ENCODE measurements at places on chromosomes 12 and 14.

DNA sequence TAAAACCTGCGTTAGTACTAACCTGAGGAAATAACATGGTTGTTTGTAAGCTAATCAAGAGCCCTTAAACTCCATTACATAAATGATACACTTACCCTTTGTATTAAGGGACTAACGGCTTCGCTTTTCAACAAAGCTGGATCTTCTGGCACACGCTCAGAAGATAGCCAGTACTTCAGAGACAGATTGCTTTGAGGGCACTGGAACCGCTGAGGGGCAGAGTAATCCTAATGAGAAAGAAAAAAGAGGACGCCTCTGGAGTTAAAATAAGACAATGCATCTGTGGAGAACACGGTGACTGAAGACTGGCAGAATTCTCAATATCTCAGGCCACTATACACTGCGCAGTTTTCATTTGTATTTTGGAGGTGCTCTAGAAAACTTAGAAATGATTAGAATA lies 1.5 kb upstream of the KTN1 start:
- DNase-seq = no peak

DNA sequence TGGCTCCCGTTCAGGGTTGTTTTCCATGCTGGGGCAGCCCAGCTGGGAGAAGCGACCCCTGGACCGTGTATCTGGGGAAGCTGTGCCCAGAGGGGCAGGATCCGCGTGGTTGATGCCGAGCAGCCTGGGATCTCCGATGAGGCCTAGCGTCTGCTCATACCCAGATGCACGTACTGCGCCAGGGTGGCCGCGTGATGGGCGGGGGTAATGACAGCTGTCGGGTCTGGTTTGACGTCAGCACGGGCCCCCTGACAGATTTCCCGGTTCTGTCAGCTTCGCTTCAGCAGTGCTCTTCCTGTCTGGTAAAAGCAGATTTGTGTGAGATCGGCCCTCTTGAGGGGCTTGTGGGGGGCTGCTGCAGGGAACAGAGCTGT lies 147.3 kb downstream of the TSPAN9 start:
- DNase-seq = no peak

DNA sequence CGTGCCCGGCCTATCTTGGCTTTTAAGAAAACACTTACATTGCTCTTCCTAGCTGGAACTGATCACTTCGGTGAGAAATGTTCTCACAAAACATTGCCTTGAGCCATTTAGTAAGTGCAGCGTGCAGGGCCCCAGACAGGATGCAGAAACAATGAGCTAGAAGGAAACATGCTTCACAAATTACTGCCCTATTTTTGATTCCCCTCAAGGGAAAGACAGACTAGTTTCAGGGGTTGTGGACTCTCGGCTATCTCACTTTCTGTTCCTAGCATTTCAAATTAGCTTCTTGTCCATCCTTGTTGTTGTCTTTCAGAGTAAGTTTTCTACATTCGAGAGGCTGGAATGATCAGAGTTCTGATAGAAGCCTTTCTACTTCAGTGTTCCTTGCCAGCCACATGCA lies 21.6 kb downstream of the TGFB3 start:
- no peak for DNase-seq

- no peak for DNase-seq
These were observed 37.0 kb upstream of the TSPAN9 start for GRCh38 chr12:3040026-3040656.

DNA sequence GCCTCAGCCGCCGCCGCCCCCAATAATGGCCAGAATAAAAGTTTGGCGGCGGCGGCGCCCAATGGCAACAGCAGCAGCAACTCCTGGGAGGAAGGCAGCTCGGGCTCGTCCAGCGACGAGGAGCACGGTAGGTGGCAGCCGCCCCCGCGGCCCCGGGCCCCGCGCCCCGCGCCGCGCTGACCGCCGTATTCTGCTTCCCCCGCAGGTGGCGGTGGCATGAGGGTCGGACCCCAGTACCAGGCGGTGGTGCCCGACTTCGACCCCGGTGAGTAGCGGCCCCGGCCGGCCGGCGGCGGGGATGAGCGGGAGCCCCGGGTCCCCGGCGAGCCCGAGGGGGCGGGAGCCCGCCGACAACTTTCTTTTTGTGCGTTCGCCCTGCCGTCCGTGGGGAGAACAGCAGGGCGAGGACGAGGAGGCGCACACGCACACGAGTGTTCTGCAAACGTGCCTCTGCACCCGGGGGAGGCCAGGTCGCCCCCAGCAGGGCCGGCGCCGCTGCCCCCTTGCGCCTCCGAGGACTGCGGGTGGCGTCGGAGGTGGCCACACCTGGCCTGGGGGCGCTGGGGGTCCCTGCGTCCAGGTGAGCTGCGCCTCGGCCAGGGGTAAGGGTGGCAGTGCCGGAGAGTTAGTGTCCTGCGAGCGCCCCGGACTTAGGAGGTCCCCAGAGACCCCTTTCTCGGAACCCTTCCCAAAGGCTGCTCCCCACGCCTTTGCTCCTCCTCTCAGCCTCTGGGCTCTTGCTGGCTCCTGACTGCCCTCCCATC lies 794 bp downstream of the RCOR1 start:
- DNase-seq = no peak

DNA sequence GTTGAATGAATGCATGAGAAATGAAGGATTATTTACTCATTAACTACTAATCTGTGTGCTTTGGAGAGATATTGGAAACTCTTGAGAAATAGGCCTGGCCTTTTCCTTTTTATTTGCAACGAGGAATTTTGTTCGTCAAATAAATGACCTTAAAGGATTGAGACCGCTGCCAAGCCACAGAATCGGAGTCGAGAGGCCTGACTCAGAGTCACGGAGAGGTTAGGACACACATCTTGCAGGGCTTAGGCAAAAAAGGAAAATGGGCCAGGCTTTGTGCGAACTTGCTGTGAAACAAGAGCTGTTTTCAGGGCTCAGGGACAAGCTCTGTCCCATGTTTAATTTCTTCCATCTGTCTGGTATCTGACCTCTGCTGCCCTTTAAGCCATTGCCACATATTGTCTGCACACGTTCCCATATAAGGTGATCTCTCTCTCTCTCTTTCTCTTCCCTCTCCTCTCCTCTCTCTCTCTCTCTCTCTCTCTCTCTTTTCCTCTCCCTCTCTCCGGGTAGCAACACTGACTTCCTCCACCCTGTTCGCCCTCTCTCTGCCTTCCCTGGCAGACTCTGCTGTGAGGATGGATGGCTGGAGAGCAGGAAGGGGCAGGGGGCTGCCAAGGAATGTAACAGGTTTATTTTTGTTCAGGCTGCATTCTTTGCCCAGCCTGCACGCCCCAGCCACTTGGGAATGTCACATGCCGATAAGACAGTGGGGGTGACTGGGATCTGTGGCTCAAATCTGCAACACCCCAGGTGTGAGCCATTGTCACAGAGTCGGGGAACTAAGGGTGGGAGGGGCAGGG lies 14.9 kb upstream of the IFT81 start:
- DNase-seq = peak; percentile 100

- no peak for DNase-seq
These were observed 1.7 kb downstream of the C1QL4 start for GRCh38 chr12:49335118-49335954.

DNA sequence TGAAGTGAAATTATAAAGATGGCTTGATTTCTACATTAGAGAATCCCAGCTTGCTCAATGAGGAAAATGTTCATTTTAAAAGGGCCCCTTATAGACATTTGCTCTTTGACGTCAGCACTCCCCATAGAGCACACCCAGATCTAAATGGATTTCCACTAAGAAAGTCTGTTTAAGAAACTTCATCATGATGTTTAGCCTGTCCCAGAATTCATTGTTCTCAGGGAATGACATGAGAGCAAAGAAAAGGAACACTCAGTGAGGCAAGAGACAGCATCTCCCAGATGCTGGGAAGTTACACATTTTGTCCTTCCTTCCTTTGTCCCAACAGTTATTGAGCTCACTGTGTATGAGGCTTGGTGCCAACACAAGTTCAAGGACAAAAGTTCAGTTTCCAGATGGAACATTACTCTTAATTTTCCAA lies 4.9 kb downstream of the PHLDA1 start:
- no peak for DNase-seq

DNA sequence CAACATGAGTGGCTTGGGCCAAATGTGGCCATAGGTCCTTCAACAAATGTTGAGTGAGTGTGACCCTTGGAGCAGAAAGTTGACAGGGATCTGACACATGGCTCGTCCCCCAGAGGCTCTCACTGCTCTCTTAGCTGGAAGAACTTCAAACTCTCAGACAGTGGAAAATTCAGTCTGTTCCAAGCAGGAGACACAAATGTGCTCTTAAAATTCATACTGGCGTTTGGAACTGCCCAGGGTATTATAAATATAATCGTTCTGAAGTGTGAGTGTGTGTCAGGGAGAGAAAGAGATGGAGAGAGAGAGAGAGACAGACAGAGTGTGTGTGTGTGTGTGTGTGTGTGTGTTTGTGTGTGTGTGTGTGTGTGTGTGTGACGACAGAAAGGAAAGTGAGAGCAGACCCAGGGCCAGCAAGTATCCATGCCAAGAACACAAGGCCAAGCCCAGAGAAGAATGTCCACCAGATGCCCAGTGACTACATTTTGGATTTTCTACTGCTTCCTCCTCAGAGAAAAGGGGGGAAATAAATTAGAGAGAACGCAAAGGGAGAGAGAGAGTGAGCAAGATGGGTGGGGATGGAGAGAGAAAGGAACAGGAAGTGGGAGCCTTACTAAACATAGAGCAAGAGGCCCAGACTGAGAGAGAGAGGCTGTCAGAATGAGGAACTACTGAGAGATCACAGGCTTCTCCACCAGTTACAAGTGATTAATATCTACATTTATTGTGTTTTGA lies 193.6 kb upstream of the NUDT4 start:
- DNase-seq = no peak

- no peak for DNase-seq
These were observed 163.6 kb downstream of the PRKCH start for GRCh38 chr14:61484826-61485584.

DNA sequence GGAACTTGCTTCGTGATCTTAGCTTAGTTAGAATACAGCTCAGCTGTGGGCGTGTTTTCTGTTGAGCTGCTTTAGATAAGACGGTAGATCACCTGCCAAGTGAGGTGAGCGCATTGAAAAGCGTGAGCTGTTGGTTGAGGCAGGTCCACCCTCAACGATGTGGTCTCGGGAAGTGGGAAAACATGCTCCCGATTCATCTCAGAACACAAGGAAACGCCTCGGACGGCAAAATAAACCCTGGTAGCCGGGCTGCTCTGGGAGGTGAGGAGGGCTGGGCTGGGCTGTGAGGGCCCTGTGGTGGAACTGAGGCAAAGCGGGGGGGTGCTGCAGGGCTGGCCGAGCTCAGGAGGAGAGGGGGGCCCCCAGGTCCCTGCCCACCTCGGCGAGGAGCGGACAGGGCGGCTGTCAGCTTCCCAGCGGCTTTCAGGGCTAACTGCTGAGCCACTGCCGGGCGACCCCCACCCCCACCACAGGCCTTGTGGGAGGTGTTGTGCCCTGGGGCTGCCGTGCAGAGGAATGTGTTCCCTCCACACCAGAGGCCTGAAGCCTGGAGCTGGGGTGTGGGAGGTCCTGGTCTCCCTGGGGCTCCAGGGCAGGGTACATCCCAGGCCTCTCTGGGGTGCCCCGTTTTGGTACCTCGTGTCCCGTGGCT lies 30.7 kb downstream of the NOC4L start:
- no peak for DNase-seq

DNA sequence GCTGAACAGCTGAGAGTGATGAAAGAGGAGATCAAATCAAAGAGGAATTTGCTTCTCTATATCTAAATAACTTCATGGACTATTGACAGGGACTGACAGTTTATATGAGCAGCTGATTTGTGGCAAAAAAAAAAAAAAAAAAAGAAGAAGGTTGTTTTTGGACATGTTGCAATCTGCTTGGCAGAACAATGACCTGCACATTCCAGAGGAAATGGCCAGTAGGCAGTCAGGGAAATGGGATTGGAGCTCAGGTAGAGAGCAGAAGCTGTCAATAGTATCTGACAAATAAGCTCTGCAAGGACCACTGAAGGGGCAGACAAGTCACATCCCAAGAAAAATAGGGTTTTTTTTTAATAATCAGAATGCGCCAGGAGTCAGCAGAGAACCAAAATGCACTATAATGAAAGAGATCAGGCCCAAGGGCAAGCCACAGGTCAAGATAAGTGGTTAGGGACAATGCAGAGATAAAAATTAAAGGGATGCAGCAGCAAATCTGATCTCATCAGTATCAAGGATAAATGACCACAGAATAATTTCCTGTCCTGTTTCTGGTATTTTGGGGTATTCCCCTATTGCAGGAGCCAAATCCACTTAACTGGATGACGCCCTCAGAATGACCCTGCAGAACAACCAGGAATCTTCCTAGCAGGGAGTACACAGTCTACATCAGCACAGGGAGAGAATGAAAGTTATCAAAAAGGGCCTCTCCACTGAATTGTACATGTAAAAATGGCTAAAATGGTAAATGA lies 22.6 kb upstream of the DUSP16 start:
- no peak for DNase-seq

GRCh38 chr12:6917491-6918231 lies 3.3 kb downstream of the ENO2 start:
- no peak for DNase-seq

- DNase-seq = no peak
These were observed 87.6 kb downstream of the PTPRQ start for GRCh38 chr12:80531646-80532045.

DNA sequence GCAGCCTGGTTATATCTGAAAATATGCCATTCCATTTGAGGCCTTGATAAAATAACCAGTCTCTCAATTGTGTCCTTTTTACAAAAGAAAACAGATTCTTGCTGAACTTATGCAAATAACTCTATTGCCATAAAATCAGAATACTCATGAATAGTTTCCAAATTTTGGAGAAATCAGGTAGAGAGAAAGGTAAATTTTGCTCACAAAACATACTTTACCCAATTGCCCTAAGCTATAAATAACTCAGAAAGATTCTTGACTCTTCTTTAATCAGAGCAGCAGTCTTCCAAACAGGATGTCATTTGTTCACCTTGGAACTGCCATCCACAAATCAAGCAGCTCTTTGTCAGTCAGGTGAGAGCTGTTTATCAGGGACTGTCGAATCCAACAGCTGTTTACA lies 12.6 kb downstream of the ZNF26 start:
- no peak for DNase-seq

DNA sequence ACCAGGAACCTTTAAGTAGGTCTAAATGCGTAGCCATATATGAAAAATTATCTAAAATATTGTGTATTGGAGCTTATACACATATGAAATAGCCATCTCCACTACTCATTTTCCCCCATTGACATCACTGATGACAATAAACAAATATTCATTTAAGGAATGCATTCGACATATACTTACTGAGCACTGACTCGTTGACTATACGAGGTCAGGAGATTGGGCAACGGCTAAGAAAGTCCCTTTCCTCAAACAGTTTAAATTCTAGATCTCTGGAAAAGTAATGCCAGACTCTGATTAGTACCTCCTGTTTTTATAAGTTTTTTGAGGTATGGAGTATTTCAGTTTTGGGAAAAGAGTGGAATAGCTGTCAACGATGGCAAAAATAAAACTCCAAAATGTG lies 139.4 kb upstream of the DIO2 start:
- DNase-seq = no peak
